ENCODE measurements at places on chromosomes 7 and 10. TPM values are rescaled to one million over a fixed set of nuclear protein-coding genes. Genes with fewer than 3 reads are reported as not detected.

Gene SLC26A5
- not detected for total RNA-seq

Gene CFAP70
- 0.18 TPM for total RNA-seq

Gene EEPD1
- 8.1 TPM for total RNA-seq

Gene MDFIC
- 29.7 TPM for total RNA-seq

Gene PMPCB
- total RNA-seq: 66.7 TPM

Gene PSD
- 2.0 TPM for total RNA-seq

Gene TRIM73
- total RNA-seq: 0.18 TPM

Gene WBP1L
- 31.0 TPM for total RNA-seq

Gene PRSS37
- total RNA-seq: not detected

Gene TIMM23B
- 13.8 TPM for total RNA-seq

Gene PON3
- not detected for total RNA-seq

Gene NUDT13
- total RNA-seq: 1.1 TPM

Gene AMZ1
- total RNA-seq: 0.54 TPM

Gene GIMAP1
- total RNA-seq: not detected

Gene CSGALNACT2
- total RNA-seq: 6.5 TPM

Gene PDE1C
- 61.5 TPM for total RNA-seq

Gene TAC1
- total RNA-seq: not detected

Gene WDR86
- not detected for total RNA-seq

Gene ABCC2
- total RNA-seq: 0.36 TPM

Gene MSS51
- total RNA-seq: 1.1 TPM
